ENCODE measurements at places on chromosomes 16 and 17. TPM values are rescaled to one million over a fixed set of nuclear protein-coding genes. Genes with fewer than 3 reads are reported as not detected.

GRCh38 chr16:22788193-22788530, 25.8 kb upstream of the HS3ST2 start:
- DNase-seq = no peak

DNA sequence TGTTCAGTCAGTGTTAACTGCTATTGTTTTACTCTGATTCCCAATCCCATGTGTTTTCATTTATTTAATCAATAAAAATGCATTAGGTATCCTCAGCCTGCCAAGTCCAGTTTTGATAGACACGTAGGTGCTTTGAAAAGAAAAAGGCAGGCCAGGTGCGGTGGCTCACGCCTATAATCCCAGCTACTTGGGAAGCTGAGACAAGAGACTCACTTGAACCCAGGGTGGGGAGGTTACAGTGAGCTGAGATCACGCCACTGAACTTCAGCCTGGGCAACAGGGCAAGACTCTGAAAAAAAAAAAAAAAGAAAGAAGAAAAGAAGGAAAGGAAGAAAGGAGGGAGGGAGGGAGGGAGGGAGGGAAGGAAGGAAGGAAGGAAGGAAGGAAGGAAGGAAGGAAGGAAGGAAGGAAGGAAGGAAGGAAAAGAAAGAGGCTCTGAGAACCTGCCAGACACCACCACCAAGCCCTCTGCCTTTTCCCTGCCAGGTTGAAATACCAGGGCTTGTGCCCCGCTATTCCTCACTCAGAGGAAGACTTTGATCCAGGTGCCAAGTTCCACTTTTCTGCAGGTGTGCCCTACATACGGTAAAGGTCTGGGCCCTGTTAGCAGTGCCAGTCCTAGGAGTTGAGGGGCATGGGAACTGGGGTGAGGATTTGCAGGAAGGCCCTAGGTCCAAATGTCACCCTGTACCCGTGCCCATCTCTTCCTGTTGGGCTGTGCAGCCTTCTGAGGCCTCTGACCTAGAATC, 10.1 kb upstream of the KCNH6 start:
- no peak for DNase-seq

DNA sequence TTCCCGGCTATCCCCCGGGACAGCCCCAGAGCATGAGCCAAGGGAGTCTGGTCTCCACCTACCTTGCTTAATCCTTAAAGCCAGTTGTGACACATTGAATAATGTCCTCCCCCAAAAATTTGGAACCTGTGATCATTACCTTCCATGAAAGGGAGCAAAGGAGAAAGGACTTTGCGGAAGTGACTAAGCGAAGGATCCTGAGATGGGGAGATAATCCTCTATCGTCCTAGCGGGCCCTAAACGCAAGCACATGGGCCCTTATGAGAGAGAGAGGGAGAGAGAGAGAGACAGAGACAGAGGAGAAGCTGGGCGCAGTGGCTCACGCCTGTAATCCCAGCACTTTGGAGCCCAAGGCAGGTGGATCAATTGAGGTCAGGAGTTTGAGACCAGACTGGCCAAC, 9.5 kb downstream of the SPPL2C start:
- DNase-seq = no peak

- DNase-seq = no peak
Measured at GRCh38 chr16:86499440-86499786, 10.9 kb upstream of the FOXF1 start.

The MLYCD gene
- total RNA-seq = 2.4 TPM

Data from LHCN-M2 (cell line).